Renal pelvis (tissue), 12 donors: ENCODE measurements at places on chromosomes 12 and 14. TPM values are rescaled to one million over a fixed set of nuclear protein-coding genes. Genes with fewer than 3 reads are reported as not detected.

FGF23 gene
- polyA plus RNA-seq, result not detected

SDSL gene
- 18.2 TPM for polyA plus RNA-seq

PNMA1 gene
- polyA plus RNA-seq, result 97.2 TPM

METTL17 gene
- 130 TPM for polyA plus RNA-seq

OAS3 gene
- polyA plus RNA-seq, result 7.6 TPM

MYBPC1 gene
- polyA plus RNA-seq, result 1.7 TPM

PRKAG1 gene
- polyA plus RNA-seq, result 87.5 TPM

NGB gene
- polyA plus RNA-seq, result not detected

GALNT16 gene
- polyA plus RNA-seq, result 5.1 TPM

GPHB5 gene
- not detected for polyA plus RNA-seq

LRCOL1 gene
- polyA plus RNA-seq, result 5.8 TPM
